ENCODE measurements at places on chromosomes 7 and 10. TPM values are rescaled to one million over a fixed set of nuclear protein-coding genes. Genes with fewer than 3 reads are reported as not detected.

MCM10 gene
- total RNA-seq = 0.15 TPM

ELOVL3 gene
- total RNA-seq = not detected

GRCh38 chr7:157136372-157136771, 2.4 kb upstream of the UBE3C start:
- peak; percentile 7 for DNase-seq

DNA sequence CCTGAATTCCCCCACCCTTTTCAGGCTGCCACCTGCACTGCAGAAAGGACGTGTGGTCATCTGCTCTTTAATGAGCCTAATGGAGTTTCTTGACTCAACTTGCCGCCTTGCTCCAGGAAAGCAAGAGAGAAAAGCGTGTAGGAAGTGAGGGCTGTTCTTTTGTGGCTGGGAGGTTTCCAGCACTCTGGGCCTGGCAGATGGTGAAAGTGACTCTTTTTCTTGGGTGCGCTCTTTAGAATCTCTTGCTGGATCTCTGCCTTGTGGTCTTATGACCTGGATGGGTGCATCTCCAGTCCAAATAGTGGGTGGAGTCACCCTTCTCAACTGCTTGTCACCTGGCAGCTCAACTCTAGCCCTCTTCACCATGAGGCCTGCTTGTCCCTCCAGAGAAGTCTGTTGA, 244.0 kb downstream of the SORCS1 start:
- no peak for DNase-seq

- no peak for DNase-seq
Observed at GRCh38 chr7:75814407-75814947, 871 bp upstream of the CCL24 start.

DNA sequence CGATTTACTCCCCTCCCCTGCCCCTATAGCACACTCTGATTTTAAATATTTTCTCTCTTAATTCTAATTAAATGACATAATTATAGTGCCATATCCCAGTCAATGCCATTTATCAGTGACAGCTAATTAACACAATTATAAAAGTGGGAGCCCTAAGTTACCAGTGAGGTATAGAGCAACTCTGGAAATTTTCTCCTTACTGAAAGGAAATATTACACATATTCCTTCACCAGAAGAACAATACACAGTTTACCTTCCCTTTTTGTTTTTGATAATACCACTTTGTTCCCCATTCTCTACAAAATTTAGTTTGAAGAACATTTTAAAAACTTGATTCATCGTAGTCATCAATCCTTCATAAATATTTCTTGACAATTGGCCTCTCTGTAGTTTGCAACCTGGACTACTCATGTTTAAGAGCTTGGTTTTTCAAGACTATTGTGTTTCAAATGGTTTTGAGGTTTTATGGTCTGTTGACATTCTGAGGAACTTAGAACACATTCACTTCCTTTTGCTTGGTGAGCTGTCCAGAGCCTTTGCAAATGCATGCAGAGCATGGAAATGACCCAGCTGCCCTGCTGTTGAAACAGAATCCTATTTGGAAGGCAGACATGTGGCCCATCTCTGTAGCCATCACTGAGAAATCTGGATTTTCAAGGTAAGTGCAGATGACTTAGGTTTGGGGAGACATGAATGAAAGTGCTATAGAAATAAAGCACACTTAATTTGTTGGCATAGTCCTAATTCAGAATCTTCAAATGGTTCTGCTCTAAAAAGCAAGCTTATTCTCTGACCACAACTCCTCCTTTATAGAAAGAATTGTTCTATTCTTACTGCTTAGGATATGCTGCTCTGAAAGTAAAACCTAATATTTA, at the start of gene GPR141:
Gene GPR141, plus strand, starts transcription at position 521 of the 875 bp plus-strand sequence. CDS start 56,628 bp downstream, outside the sequence.
- peak; percentile 68 for DNase-seq

Data from B cell (primary cell).